ENCODE measurements at places on chromosomes 4 and X. TPM values are rescaled to one million over a fixed set of nuclear protein-coding genes. Genes with fewer than 3 reads are reported as not detected.

UBA1 gene
- total RNA-seq, result 259 TPM

- DNase-seq, result no peak
Observed at GRCh38 chrX:83022020-83022419, 486.1 kb upstream of the POU3F4 start.

GRCh38 chr4:147244786-147245185 lies 236.1 kb upstream of the EDNRA start:
- DNase-seq, result no peak

HMGB3 gene
- 21.4 TPM for total RNA-seq

DNA sequence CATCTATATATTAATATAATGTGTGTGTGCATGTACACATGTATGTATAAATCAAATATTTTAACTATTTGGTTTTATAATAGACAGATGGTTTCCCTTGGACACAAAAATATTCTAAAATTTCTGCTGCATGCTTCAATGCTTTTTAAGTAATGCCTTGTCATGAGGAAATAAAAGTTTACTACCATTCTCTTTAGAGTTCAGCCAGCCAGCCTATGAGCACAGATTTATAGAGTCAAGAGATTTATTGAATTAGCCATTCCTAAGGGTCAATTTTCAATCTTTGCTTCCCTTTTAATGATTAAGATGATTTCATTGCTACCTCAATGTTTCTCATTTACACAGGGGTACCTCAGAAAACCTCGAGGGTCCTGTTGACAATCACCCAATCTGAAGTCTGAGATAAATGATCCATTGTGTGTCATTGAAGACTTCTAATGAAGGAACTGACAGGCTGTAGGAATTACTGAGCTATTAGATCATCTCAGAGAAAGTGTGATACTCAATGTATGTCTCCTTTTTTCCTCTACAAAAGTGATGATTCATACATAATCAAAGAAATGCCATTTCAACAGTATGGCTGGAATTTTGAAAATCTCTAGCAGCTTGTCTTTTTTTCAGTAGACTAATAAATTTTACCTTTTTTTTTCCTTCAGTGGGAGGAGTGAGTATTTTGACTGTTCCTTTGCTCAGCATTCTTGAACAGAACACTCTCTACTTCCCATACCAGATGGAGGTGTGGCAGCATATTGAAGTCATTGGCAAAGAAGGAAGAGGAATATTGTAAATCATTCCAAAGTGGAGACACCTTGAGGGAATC lies 222.6 kb upstream of the PCDH18 start:
- no peak for DNase-seq

- no peak for DNase-seq
Observed at GRCh38 chr4:138510053-138510452, 267.9 kb upstream of the SLC7A11 start.

BST1 gene
- total RNA-seq, result 0.39 TPM
